Renal pelvis (tissue), 12 donors: ENCODE measurements at places on chromosomes 7 and 10.
A peak's percentile ranks its signal among the peaks of the same experiment; 100 is the strongest.

GRCh38 chr10:69653561-69653960 is 23.5 kb downstream of the FAM241B start:
- DNase-seq: no peak

DNA sequence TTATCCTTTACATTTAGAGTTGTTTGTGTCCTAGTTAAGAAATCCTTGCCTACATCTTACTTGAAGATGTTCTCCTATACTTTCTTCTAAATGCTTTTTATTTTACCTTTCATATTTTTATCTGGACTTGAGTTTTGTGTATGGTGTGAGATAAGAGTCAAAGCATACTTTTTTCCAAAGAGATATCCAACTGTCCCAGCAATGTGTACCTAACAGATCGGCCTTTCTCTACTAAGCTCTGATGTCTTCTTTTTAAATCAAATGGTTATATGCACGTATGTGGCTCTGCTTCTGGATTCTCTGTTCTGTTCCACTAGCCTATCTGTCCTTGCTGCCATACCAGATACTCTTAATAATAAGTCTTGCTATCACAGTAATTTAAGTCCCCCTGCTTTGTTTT is 7.2 kb downstream of the IKZF5 start:
- no peak for DNase-seq

GRCh38 chr7:26186364-26187311 is 13.9 kb downstream of the HNRNPA2B1 start:
- DNase-seq: no peak

- no peak for DNase-seq
Observed at GRCh38 chr7:91264924-91265681, 870 bp downstream of the FZD1 start.

- DNase-seq: no peak
Observed at GRCh38 chr10:22156750-22157149, 61.1 kb downstream of the EBLN1 start.

DNA sequence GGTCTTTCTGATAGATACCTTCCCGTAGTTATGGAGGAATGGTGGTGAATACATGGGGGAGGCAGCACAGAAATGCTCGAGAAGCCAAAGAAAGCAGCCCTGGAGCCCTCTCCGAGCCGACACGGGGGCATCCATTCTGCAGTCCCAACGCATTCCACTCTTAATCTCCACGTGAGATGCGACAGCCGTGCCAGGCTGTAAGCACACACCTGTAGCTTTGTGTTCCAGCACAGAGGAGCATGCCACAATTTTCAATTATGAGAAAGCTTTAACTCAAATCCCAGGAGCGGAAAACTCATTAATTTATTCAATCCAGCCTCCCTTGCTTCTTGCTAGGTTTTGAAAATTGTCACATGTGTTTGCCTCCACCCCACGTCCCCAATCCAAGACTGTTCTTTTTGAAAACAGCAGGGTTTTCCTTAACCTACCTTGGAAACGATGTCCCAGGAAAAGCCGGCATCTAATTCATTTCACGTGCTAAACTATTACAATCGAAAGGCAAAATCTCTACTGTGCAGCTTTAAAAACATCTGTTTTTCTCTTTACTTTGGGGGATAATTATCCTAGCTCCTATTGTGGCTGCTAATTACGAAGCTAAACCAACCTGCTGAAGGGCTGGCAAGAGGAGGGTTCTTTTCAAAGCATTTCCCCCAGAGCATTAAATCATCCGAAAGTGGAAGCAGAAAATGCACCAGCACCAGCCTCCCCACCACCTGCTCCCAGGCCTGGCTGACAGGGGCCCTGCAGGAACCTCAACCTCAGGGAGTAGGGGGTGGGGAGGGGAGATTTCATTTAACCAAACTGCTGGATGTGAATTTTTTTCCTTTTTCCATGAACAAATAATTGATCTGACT is 56.0 kb upstream of the CHST15 start:
- peak; percentile 49 for DNase-seq

GRCh38 chr10:118783776-118784545 is 29.2 kb upstream of the CACUL1 start:
- DNase-seq: no peak
